ENCODE measurements at places on chromosomes 1 and 21.

GRCh38 chr1:153939476-153939875 is 7.0 kb downstream of the DENND4B start:
- no peak for DNase-seq

DNA sequence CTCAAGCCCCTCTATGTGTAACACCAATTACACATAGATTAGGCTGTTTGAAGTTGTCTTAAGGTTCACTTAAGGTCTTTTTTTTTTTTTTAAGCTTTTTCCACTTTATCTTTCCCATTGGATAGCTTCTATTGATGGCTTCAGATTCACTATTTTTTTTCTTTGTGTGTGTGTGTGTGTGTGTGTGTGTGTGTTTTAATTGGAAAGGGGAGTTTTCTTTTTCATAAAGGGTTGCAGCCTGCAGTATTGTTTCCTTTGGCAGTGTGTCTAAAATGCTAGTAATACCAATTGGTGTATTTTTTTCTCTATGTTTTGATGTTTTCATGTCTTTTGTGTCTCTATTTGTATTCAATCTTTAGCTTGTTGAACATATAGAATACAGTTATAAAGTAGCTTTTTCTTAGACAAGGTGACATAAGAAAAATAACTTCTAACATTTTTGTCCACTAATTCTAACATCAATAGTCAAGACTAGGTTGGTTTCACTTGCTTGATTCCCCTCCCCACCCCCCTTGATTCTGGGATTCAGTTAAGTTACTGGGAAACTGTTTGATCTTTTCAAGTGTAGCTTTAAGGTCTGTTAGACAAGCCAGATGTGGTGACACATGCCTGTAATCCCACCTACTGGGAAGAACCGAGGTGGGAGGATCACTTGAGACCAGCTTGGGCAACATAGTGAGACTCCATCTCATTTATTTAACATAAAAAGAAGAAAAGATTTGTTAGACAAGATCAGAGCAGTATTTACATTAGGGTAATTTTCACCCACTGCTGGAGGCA is 21.4 kb downstream of the PRRC2C start:
- DNase-seq: no peak

GRCh38 chr1:78005755-78006154 is 1.0 kb downstream of the DNAJB4 start:
- no peak for DNase-seq

GRCh38 chr1:179881642-179882252 is 338 bp upstream of the TOR1AIP1 start:
- DNase-seq: no peak

DNA sequence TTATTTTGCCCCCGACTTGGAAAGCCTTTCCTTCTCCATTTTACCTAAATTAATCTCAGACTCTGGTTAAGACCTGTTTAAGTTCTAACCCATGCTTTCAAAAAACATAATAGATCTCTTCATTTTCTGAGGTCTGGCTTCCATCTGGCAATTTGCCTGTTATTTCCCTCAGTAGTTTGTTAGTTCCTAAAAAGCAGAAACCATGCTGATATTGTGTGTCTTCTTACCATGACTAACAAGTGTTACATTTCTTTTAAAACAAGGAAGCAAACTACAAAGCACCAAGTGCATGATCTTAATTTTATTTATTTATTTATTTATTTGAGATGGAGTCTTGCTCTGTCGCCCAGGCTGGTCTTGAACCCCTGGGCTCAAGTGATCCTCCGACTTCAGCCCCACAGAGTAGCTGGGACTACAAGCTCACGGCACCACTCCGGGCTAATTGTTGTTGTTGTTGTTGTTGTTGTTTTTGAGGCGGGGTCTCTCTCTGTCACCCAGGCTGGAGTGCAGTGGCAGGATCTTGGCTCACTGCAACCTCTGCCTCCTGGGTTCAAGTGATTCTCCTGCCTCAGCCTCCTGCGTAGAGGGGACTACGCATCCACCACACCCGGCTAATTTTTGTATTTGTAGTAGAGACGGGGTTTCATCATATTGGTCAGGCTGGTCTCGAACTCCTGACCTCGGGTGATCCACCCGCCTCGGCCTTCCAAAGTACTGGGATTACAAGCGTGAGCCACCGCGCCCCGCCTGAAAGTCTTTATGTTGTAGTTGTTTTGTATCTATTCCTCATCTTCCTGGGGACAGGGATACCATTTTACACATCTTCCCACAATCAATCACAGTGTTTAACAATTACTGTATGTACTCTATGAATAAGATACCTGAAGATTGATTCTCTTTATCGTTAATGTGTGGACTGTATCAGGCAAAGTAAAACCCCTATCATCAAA is 1.3 kb upstream of the PATJ start:
- DNase-seq: no peak
